Fibroblast of the aortic adventitia (primary cell): ENCODE measurements at places on chromosomes 3 and 15. TPM values are rescaled to one million over a fixed set of nuclear protein-coding genes. Genes with fewer than 3 reads are reported as not detected.

DNA sequence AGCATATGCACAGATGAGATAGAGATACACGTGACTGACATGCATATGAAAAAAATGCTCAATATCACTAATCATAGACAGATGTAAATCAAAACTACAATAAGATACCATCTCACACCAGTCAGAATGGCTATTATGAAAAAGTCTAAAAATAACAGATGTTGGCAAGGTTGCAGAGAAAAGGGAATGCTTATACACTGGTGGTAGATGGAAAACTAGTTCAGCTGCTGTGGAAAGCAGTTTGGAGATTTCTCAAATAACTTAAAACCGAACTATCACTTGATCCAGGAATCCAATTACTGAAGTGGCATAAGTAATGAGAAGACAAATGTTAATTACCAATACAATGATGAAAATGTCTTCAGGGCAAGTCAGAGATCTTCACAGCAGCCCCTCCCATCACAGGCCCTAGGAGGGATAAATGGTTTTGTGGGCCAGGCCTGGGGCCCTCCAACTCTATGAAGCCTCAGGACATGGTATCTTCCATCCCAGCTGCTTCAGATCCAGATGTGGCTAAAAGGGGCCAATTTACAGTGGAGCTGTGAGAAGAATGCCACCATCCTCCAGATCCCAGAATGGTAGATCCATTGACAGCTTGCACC lies 71.4 kb upstream of the PLSCR4 start:
- DNase-seq = no peak

- DNase-seq = no peak
These were observed 908.9 kb downstream of the ROBO1 start for GRCh38 chr3:78858910-78859309.

GRCh38 chr3:125110016-125110875 lies 54.4 kb upstream of the HEG1 start:
- peak; percentile 97 for DNase-seq

DNA sequence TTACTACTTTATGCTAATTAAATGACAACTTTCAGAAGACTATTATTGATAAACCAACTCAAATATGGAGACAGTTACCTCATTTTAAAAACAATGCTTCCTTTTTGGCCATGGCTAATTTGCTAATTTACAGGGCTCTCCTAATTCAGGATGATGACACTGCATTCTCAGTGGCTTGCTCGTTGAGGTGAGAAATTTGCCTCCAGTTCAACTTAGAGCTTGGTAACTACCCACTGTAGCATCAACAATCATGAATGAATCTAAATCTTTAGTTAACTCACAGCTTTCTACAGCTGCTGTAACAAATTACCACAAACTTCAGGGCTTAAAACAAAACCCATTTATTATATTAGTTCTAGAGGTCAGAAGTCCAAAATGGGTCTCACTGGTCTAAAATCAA lies 14.0 kb downstream of the PBRM1 start:
- no peak for DNase-seq

- DNase-seq = no peak
These were observed 256.0 kb upstream of the CBLB start for GRCh38 chr3:106124818-106125217.

Gene SI
- not detected in 2 replicates for total RNA-seq

DNA sequence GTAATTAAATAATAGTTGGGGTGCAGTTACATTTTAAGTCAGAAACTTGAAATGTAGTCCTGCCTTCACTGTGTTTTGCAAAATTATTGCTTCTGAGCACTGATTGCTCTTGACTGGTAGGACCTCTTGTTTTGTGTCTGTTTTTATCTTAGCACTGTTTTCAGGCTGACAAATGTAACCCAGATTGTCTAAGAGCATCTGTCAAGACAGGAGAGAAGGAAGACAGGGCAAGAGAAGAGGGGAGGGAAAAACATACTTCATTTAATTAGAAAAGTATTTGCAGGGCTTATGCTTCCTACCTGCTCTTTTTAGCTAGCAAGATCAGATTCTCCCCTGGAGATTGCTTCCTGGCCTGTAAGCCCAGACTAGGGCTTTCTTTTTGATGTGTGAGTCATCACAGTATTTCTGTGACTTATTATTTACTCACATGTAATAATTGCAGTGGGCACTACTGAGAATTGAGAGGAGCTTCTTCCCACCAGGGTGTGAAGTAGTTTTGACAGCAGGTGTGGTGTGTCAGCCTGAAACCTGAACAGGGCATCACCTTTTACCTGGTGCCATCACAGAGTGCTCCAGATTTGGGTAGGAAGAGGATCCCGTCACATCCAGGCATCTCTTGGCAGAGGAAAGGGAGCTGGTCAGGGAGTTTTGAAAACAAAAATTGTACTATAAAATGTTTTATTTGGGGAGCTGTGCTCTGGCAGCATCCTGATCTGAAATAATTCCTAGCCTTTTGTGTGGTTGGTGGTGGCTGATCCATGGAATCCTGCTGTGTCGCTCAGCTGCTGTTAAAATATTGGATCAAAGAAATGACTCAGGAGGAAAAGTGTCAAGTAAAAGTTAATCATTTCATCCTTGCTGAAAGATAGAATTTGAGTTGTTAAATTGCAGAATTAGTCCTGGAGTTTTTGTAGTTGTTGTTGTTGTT lies 98.2 kb downstream of the TMEM108 start:
- DNase-seq = no peak

GRCh38 chr15:65059931-65060596 lies 7.7 kb downstream of the RASL12 start:
- DNase-seq = no peak

GRCh38 chr3:135513106-135514059 lies 452.1 kb upstream of the PPP2R3A start:
- peak; percentile 68 for DNase-seq

Gene DAZL
- not detected in 2 replicates for total RNA-seq

Gene IQCF5
- not detected in 2 replicates for total RNA-seq
